K562 (cell line): ENCODE measurements at places on chromosomes 4 and X.

GRCh38 chr4:15148199-15148598 is 145.9 kb downstream of the CPEB2 start:
- no peak for DNase-seq

DNA sequence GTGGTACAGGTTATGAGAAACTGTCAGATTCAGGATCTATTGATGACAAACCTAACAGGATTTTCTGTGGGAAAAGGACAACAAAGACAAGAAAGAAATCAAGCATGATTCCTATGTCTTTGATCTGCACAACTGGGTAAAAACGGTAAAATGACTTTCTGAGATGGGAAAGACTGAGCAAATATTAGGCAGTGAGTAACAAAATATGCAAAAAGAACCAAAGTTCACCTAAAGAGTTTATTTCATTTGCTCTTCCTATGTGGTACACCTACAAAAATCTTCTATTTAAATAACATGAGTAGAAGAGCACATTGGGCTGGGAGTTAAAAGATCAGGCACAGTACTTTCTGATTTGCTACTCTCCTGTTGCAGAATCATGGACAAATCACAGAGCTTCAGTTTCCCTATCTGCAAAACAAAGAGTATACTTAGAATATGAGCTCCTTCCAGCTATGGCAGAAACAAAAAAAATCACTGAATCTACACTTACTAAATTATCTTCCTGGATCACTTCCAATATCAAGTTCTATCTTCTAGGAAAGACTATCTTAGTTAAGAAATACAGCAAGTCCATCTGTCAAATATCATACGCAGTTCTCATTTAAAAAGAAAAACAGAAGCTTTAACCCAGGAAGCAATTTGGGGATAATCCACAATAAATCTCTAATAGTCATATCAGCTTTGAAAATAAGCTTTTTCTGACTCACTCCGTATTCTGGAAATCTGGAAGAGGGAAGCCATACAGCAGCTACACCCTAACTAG is 37.4 kb downstream of the NFXL1 start:
- no peak for DNase-seq

DNA sequence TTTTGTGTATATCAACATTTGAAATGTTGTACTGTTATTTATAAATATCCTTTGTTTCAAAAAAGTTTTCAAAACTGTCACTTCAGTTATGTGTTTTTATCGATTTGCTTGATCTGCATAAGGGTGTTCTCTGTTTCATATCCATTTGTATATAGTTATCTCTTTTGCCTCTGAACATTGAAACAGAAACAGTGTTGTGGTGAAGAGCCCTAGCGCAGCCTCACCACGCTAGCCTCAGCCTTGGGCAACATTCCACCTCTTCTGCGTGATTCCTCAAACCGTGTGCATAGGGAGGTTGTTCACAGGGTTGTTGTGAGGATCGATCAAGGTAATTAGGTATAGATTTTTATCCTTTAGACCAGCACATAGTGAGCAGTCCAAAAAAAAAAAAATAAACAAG is 287.0 kb upstream of the GALNT7 start:
- no peak for DNase-seq

DNA sequence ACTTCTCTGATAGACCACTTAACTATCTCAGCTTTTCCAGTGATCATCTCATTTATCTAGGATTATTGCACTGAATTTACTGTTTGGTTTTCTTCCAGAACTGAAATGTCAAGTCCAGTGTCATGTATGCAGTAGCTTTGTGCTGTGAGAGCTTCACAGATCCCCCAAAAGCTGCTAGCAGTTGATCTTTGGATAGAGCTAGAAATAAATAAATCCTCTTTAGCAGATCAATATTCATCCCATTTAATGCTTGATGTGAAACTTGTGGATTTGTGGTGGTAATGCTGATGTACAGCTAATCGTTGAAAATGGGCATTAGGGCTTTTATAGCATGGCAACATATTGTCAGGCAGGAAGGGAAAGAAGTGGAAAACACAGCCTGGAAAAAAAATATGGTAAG is 509.6 kb upstream of the FAM241A start:
- no peak for DNase-seq

DNA sequence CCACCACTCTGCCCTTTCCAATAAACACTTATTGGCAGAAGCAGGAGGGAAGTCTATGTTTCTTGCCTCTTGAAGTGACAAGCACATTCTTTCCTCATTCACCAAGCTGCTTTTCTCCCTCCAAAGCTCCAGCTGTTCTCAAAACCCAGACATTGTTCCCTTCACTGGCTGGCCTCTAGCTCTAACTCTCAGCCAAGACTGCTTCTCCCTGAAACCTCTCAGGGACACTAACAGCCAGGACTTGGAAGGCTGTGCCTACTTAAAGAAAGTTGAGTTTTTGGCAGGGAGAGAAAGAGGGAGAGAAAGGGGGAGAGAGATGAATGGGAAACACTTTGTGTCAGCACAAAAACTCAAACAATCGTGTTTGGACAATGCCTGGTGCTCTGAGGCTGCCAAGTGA is 99.5 kb downstream of the COX18 start:
- no peak for DNase-seq

- DNase-seq = no peak
These were observed 344.4 kb downstream of the RAPGEF2 start for GRCh38 chr4:159447296-159447695.

GRCh38 chrX:65601530-65602220 is 65.8 kb upstream of the MSN start:
- no peak for DNase-seq

GRCh38 chr4:148027201-148027600 is 295.3 kb downstream of the ARHGAP10 start:
- no peak for DNase-seq

DNA sequence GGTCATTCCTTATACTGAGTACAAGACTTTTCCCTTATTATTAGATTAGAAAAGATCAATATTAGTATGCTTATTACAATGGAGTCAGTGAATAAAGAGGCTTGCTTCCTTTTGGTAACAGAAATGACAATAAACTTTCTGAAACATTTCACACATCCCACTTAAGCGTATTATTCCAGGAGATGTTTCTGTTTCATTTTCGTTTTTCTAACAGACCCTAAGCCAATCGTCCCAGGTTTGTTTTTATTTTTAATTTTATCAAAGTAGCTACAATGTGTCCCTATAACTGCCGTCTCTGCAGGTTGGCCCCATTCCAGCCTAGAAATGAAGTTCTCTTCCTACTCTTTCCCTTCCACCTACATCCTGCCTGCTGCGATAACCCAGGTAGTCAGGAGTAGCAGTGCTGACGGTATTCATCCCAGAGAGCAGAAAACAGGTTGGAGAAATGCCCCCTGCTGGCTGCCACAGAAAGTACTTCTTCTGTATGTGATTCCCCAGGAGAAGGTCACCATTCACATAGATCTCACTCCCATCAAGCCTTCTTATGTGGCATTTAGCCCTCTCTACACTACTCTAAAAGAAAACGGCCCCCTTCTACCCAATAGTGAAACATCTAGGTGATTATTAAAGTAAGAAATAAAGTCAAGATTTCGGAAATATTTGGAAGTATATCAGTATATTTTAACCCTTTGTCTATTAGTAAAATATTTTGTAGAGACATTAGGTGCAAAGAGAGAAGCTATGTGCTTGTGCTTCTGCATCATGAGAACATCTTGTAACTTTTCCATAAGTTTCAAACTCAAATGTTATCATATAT is 40.4 kb downstream of the ENPEP start:
- peak; percentile 67 for DNase-seq
